ENCODE measurements at places on chromosomes 4 and X.

DNA sequence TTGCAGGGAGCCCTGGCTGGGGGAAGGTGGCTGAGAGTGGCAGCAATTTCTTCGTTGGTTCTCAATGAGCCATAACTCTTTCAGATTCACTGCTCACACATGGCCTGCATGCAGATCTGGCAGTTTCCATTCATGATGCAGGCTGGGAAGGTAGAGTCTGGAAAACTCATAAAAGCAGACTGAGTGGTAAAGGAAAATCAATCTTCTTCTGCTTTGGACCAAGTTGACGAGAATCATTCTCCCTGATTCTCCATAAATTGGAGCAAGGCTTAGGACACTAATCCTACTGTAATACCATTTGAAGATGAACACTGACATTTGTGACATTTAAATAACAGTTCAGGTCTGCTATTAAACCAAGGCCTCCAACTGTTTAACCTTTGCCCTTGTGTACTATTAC, 35.3 kb upstream of the HAND2 start:
- no peak for DNase-seq

DNA sequence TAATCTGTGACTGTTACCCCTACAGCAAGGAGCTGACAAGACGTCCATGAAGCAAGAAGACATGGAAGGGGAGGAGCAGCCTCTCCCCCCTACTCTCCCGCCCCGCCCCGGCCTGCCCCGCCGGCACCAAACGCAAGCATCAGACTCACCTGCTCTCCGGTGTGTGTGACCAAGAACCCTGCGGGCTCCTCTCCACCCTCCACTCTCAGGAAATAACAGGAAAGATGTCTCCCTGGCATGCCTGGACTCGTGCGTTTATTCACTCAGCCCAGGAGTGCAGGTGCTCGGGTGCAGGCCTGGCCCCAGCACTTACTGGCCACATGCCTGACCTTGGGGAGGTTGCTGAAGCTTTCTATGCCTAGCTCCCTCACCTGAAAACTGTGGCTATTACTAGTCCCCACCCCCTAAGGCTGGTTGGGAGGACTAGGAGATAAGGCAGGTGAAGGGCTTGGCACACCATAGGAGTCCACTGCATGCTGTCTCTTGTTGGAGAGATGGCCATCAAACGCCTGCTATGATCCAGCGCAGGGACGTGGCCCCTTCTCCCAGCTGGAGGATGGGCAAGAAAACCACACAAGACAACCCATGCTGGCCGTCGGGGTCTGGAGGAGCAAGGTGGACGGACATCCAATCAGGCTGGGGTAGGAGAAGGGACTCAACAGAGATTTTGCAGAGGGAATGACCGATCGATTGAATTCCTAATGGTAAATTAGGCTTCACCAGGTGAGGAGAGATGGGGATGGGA, 34.9 kb upstream of the CLDN24 start:
- DNase-seq: no peak

GRCh38 chr4:116092961-116093360, 979.5 kb upstream of the NDST4 start:
- no peak for DNase-seq

DNA sequence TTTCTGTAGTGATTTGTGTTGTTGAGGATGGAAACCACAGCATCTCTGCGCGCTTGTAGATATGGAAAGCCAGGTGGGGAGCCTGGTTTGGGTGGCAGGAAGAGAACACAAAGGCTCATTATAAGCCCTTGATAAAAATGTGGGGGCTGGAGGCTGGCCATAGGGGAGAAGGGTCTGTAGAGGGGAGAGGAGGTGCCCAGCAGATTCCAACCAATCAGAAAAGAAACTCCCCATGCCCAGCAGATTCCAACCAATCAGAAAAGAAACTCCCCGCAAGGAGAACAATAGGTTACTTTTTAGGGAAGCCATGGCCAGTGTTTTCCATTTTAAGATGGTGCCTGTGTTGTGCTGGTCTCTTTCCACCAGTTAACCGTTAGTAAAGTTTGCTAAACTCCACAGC, 9.8 kb upstream of the CENPU start:
- DNase-seq: no peak

DNA sequence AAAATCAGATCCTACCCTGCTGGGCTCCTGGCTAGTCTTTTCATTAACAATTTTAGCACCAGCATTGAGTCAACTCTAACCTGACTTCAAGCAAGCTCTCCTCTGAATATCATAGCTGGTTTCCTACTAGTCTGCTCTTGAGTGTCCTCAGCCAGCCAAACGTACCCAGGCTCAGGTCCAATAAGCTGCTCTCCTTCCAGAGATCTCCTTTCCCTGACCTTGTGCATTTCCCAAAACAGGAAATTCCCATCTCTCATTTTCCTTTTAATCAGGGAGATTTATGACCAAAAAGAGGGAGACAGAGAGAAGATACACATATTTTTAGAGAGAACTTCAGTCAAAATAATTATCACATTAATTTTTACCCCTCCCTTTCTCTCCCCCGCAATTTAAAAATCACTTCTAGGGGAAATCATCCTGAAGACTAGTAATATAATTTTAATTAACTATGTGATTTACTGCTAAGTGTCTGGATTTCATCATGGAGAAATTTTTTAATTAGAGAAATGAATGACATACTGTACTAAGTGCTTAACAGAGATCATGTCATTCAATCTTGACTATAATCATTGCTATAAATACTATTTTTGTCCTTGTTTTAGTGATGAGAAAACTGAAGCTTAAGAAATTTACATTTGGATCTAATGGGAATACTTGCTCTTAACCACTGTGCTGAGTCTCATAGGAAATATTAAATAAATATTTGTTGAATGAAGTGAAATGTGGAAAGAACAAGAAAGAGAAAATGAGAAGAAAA, 421.7 kb upstream of the INTU start:
- DNase-seq: no peak

- DNase-seq: no peak
These were observed 21.2 kb downstream of the SPRY1 start for GRCh38 chr4:123417813-123418212.

DNA sequence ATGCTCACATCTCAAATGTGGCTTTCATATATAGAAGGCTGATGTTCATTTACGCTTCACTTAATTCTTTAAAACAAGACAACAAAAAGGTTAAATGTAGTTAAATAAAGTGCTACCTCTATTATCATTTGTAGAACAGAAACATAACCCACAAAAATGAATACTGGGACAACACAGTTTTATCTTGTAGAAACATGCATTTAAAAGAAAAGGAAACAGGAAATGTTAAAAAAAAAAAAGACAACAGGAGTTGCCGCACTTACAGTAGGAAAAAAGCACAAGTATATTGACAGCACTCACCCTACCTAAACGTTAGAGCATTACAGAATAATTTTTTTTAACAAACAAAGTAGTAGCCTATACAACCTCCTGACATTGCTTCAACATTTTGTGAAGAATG, 4.8 kb downstream of the THOC2 start:
- no peak for DNase-seq

GRCh38 chrX:122238801-122239200, 945.3 kb upstream of the GRIA3 start:
- no peak for DNase-seq

DNA sequence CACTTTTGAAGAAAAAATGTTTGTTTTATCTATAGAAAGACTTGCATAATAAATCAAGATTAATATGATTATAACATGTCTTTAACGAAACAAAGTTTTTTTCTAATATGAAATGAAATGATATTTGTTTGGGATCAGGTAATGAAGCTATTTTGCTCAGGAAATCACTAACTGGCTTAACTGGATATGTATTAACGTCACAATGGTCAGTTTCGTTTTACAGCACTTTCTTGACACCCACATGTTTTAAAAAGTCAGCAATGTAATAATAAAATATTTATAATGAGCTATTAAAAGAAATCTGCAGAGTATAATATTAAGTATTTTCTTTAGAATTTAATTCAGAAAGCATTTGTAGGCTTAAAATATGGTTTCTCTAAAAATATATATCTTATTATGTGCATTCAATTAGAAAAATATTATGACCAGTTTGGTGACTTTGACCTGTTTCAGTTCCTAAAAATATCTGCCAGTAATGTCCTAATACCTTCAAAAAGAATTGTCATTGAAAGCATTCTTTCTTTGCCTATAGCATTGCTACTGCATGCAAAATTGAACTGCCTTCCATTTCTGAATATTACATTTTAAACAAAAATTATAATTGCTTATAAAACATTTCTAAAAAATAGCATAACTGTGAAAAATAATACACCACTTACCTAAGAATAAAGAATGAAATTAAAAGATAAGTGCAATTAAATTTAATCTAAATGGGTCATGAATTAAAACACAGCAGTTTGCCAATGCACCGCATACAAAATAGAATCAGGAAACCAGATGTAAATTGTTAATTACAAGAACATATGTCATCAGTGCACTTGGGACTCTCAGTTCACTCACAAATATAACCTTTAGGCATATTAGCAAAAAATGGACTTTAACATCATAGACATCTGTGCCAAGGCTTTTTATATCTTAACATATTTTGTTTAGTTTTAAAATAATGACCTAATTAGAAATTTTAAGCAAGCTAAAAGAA, 31.6 kb downstream of the TIGD2 start:
- no peak for DNase-seq

GRCh38 chrX:53824686-53825085, 138.2 kb upstream of the HUWE1 start:
- no peak for DNase-seq

- peak; percentile 4 for DNase-seq
These were observed 36.7 kb downstream of the HMGB3 start for GRCh38 chrX:151019856-151020255.

GRCh38 chr4:119748853-119749252, 120.2 kb upstream of the PDE5A start:
- DNase-seq: no peak

DNA sequence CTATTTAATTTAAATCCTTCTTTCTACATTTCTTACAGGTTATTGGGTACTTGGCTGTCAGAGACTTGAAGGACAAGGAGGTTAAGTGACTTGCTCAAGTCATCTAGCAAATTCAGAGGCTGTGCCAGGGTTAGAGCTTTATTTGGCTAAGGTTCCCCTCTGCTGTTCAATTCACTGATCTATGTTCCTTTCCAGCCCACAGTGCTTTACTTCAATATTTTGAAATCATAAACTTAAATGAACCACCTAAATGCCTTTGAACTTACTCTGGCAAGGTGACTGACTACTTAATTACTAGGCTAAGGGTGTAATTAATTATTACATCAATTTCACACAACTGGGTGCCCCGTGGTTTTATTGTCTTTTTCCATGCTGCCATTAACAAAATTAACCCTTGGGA, 288.7 kb downstream of the CAMK2D start:
- DNase-seq: no peak

DNA sequence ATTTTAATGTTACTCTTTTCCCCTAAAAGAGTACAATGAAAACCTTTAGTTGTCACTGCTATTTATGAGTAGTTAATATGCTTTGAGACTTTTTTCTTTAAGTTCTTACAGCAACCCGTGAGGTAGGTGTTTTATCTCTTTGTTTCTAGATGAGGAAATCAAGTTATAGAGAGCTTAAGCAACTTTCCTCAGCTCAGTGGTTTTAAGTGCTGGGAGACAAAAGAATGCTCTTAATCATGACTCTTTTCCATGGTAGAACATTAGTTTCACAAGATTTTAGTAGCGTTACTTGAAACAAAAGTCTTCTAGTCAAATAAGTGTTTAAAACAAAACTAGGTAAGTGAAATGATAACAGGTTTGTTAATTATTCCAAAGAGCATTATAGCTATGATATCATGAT, 354.7 kb upstream of the PITX2 start:
- DNase-seq: no peak

DNA sequence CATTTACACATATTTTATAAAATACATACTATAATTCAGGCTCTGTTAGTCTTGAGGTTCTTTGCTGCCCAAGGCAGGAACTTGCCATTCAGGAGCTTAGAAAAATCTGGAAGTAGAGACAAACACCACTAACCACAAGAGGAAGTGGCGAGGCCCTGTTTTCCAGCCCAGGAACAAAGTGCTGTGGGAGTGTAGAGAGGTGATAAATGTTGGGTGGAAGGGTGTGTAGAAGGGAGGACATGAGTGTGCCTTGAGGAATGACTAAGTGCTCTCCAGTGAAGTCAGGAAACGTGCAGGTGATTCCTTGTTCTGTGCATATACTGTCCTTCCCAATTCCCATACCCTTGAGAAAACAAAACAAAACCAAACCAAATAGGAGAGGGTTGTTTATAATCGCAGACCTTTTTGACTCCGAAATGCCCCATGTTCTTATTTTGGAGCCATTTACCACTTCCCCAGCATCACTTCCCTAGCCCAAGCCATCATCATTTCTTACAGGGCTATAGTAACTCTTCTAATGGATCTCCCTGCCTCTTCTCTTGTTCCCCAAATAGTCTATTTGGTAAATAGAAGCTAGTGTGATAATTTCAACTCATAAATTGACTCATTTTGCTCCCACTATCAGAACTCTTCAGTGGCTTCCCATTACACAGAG, 83.2 kb downstream of the GPAT3 start:
- DNase-seq: no peak

GRCh38 chr4:168843635-168844034, 166.4 kb downstream of the CBR4 start:
- no peak for DNase-seq

DNA sequence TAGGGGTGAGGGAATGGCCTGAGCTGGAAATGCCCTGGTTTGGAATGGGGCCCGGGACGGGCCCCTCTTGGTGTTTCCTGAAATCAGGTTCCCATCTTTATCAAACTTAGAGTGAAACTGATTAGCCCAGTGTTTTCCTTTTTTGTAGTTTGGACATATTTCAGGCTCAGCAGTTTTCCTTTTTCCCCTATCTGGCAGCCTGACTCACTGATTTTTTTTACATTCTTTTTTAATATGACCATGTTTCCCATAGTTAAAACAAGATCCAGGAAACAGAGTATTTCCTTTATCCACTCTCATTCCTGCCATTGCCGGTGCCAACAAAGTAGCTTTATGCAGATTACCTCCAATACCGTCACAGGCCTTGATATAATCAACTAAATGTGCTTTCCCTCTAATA, 20.5 kb upstream of the C4orf17 start:
- DNase-seq: no peak

- DNase-seq: no peak
These were observed 161.7 kb downstream of the RASL11B start for GRCh38 chr4:53023677-53024299.

DNA sequence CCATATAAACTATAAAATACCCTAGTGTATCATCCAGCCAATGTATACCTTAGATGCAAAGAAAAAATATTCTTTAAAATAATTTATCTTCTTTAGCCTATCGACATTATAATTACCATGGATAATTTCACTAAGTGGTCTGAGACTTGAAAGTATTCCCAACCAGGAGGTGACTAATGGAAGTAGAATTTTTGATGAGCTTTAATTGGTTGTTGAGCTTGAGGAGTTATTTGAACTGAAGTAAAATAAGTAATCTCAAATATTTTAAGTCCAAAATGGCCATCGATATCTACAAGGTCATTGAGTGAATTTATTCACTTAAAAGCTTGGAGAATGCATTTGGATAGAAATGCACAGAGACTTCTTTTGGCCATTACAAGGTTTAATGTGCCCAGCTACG, 436.2 kb downstream of the TLL1 start:
- DNase-seq: no peak

GRCh38 chrX:15299941-15300851, 15.2 kb downstream of the ASB11 start:
- DNase-seq: no peak

- DNase-seq: no peak
These were observed 2351.4 kb downstream of the PCDH7 start for GRCh38 chr4:33071535-33071934.
